ENCODE measurements at places on chromosomes 2 and 18.

DNA sequence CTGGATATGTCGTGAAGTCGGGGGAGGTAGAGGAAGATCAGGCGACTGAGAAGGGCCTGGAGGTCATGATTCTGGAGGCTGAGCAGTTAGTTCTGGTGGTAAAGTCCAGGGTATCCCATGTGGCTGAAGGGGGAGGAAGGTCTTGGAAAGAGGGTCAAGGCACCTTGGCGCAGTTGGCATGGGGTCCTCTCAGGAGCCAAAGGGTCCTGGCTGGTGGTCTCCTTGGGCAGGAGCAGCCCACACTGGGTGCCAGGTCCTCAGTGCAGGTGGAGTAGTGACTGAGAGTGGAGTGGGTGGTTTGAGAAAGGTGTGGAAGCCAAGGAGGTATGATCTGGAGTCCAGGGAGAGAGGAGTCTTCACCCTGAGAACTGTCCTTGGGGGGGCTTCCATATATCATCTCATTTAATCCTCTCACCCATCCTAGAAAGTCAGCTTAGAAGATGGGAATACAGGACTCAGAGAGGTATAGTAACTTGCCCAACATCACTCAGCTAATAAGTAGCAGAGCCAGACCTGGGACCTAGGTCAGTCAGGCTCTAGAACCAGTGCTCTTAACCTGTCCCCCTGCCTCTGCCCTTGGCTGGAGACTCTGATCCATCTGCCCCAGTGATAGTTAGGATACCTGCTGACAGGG, 24.5 kb downstream of the FBXO41 start:
- no peak for DNase-seq
- H3K4me3 ChIP-seq = no peak overlapping the region
- H3K27me3 ChIP-seq = peaks cover 3% of the 10 kb centered on the region
- H3K27ac ChIP-seq = no peak overlapping the region
- H3K4me1 ChIP-seq = no peaks in the 10 kb centered on the region

DNA sequence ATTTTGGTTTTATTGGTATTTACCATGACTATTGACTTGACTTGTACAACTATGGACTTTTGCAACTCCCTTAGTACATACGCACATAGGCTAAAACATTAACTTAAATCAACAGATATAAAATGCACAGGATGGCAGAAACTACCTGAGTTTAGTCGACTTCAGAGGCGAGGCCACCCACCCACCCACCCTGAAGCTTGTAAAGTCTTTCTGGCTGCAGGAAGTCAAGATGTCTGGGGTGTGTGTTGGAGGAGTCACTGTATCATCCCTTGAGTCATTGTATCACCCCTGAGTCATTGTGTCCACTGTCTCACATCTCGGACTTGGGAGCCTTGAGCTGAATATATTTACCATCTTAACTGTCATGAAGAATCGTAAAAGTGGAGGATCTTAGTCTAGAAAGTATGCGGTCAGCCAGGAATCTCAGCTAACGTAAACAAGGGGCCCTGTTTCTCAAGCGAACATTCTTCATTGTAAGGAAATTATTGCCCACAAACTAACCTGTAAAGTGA, 140.0 kb upstream of the ST6GAL2 start:
- H3K4me3 ChIP-seq = no peak overlapping the region
- no peak overlapping the region for H3K27ac ChIP-seq
- no peak for DNase-seq
- H3K27me3 ChIP-seq = peaks cover 2% of the 10 kb centered on the region

DNA sequence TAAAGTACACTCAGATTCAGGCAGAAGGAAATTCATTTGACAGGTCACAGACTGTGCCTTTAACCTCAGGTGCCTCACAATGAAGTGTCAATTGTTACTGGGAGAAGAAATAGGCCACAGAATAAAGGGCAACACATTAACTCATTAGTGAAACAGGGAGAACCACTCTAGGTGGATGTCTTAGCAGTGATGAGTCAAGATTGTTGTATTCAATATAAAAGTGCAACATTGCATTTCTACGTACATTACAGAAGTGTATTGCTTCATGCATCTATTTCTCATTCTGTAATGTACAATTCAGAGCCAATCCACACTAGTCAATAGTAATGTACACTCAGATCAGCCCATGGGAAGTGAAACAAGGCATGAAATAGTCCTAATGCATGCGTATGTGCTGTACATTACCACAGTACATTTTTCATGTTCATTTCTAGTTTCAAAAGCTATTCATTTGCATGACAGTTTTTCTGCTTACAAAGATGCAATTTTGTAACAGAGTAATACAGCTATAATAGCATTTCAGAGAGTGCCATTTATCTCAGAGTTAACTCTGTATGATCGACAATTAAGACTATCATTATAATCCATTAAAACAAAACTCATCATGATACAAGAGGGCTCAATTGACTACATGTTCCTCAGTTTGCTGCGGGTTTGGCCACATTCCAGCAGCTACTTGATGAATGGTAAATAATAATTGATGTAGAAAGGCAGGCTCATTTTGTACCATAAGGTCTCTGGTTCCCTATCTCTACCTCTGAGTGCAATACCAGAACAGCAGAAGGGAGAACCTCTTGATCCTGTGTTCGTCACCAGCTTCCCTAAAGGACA, 12.2 kb upstream of the ARL5A start:
- H3K36me3 ChIP-seq = no peaks in the 10 kb centered on the region
- peaks cover 1% of the 10 kb centered on the region for H3K27me3 ChIP-seq
- H3K4me3 ChIP-seq = no peak overlapping the region

DNA sequence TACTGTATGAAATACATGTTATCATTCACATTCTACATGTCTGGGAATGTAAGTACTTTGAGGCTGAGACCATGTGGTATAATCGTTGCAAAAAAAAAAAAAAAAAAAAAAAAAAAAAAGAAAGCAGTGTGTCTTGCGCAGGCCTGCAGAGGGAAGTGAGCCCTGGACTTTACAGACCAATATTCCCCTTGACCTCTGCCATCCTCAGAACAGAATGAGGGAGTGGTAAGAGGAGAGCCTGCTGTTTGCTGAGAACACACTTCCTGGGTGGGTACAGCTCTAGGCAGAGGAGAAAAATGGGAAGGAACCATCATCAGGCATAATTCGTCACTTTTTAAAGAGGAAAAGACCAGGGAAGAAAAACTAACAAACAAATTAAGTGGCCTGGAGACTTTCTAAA, 28.8 kb upstream of the TBC1D8 start:
- no peaks in the 10 kb centered on the region for H3K36me3 ChIP-seq
- no peak overlapping the region for H3K4me3 ChIP-seq
- peaks cover 2% of the 10 kb centered on the region for H3K4me1 ChIP-seq
- H3K27me3 ChIP-seq = no peaks in the 10 kb centered on the region

GRCh38 chr2:157866202-157866601, 9.9 kb downstream of the ACVR1 start:
- H3K4me1 ChIP-seq = peaks cover 12% of the 10 kb centered on the region
- H3K36me3 ChIP-seq = no peaks in the 10 kb centered on the region
- H3K4me3 ChIP-seq = no peak overlapping the region
- no peaks in the 10 kb centered on the region for H3K27me3 ChIP-seq

DNA sequence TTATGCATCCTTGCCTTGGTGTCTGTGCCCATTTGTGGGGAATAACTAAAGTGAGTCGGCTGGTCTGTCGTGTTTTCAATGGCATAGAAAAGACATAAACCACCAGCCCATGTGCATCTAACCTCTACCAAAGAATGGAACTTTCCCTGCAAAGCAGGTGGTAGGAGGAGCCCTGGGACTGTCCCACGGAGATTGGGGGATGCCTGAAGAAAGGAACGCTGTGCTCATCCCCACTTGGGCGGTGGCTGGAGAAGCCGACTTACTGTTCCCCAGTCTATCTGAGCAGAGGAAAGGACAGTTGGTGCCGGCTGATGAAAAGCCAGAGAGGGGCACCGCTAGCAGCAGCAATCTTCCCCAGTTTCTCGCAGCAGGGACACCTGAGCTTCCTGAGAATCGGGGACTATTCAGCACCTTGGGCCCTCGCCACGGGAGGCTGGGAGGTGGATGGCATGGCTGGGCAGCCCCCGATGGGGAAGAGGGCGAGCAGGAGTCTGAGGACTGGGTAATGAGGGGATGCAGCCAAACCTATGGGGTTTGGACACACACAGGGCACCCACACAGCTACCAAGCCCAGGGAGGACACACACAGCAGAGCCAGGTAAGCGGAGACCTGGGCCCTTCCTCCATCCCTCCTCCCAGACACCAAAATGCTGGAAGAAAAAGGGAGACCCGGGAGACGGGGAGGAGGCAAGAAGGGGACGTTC, 53.7 kb upstream of the AGAP1 start:
- H3K36me3 ChIP-seq = no peaks in the 10 kb centered on the region
- H3K4me1 ChIP-seq = peaks cover 3% of the 10 kb centered on the region
- DNase-seq = no peak
- peaks cover 4% of the 10 kb centered on the region for H3K27me3 ChIP-seq

GRCh38 chr2:168642873-168643272, 159.6 kb upstream of the NOSTRIN start:
- DNase-seq = no peak
- H3K4me1 ChIP-seq = peaks cover 50% of the 10 kb centered on the region
- no peaks in the 10 kb centered on the region for H3K27me3 ChIP-seq
- H3K27ac ChIP-seq = no peak overlapping the region
- H3K36me3 ChIP-seq = peaks cover 23% of the 10 kb centered on the region
- no peak overlapping the region for H3K4me3 ChIP-seq

GRCh38 chr2:205293559-205293958, 388.7 kb upstream of the NRP2 start:
- no peak for DNase-seq
- H3K4me1 ChIP-seq = peaks cover 3% of the 10 kb centered on the region
- H3K36me3 ChIP-seq = peaks cover 3% of the 10 kb centered on the region
- no peaks in the 10 kb centered on the region for H3K27me3 ChIP-seq
- H3K27ac ChIP-seq = no peak overlapping the region

- peaks cover 12% of the 10 kb centered on the region for H3K27me3 ChIP-seq
- no peaks in the 10 kb centered on the region for H3K4me1 ChIP-seq
- peaks cover 1% of the 10 kb centered on the region for H3K36me3 ChIP-seq
- no peak overlapping the region for H3K4me3 ChIP-seq
These were observed 28.4 kb downstream of the OTX1 start for GRCh38 chr2:63078852-63079606.

GRCh38 chr2:184215745-184216144, 382.6 kb upstream of the ZNF804A start:
- no peaks in the 10 kb centered on the region for H3K4me1 ChIP-seq
- H3K4me3 ChIP-seq = no peak overlapping the region
- no peaks in the 10 kb centered on the region for H3K27me3 ChIP-seq
- no peak overlapping the region for H3K27ac ChIP-seq

- no peak overlapping the region for H3K4me3 ChIP-seq
- H3K27me3 ChIP-seq = no peaks in the 10 kb centered on the region
- peaks cover 6% of the 10 kb centered on the region for H3K36me3 ChIP-seq
- DNase-seq = no peak
- peak overlapping the region; percentile 88 for H3K27ac ChIP-seq
- peaks cover 39% of the 10 kb centered on the region for H3K4me1 ChIP-seq
These were observed 239.1 kb downstream of the TGIF1 start for GRCh38 chr18:3689091-3689490.

DNA sequence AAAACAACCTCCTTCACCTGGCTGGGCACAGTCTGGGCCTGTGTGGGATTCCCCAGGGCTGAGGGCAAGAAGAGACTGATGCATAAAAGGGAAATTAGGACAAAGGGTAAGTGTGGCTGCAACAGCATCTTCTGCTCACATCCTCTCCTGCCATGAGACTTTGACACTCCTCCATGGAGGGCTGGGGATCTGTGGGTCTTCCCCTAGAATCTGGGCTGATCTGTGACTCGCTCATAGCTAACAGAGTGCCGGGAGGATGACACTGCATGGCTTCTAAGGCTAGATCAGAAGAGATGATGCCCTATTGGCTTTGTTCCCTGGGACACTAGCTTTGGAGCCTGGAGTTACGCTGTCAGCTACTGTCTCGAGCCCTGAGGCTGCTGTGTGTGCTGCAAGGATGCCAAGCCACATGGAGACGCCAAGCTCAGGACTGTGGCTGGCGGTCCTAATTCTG, 24.3 kb downstream of the MOCOS start:
- no peaks in the 10 kb centered on the region for H3K27me3 ChIP-seq
- H3K36me3 ChIP-seq = peaks cover 14% of the 10 kb centered on the region
- no peak for DNase-seq

- no peak overlapping the region for H3K27ac ChIP-seq
- no peaks in the 10 kb centered on the region for H3K4me1 ChIP-seq
- H3K4me3 ChIP-seq = no peak overlapping the region
- H3K36me3 ChIP-seq = no peaks in the 10 kb centered on the region
- DNase-seq = no peak
These were observed 509.1 kb downstream of the MBD2 start for GRCh38 chr18:53715243-53715853.

DNA sequence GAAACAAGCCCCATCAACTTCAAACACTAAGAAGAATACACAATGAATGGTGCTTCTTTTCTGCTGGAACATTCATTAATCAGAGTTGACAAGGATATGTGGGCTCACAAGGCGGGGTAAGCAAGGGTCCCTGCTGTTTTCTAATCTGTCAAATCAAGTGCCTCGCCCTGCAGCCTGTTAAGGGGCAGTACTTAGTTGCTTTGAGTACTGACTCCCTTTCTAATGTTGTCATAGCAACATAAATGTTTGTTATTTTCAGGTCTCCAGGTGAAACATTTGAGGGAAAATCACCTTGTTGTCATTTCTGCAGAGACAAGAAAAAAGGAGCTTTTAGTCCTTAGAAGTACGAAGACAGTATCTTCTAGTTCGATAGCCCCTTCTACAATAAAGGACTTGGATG, 284.7 kb upstream of the PKDCC start:
- no peak overlapping the region for H3K27ac ChIP-seq
- H3K4me3 ChIP-seq = no peak overlapping the region
- no peaks in the 10 kb centered on the region for H3K27me3 ChIP-seq

GRCh38 chr2:205280596-205281236, 401.6 kb upstream of the NRP2 start:
- no peak overlapping the region for H3K27ac ChIP-seq
- no peak for DNase-seq
- peaks cover 5% of the 10 kb centered on the region for H3K4me1 ChIP-seq

DNA sequence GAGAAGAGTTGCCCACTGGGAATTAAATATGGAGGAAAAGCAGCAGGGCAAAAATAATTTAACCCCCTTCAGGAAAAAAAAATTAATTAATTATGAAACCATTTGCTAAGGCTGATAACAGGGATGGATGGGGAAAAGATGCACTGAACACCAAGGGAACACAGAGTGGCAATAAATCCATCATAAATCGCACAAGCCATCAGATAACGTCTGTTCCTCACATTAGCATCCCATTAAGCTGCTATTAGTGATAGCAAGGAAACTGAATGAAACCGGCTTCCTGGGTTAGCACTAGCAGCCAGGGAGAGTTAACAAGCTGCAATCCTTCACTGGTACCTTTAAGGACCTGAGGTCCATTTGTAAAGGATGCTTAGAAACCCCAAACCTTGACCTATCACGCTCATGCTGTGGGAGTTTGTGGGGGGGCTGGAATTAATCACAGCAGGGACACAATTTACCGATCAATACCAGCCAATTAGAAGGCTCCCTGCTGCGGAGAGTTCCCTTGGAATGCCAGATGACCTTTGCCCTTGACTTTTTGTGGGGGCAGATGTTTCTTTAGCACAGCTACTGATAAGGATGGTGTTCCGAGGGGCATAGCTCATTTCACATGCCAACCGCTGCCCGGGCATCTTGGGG, 175.5 kb upstream of the KLF7 start:
- no peaks in the 10 kb centered on the region for H3K27me3 ChIP-seq
- no peaks in the 10 kb centered on the region for H3K36me3 ChIP-seq
- no peaks in the 10 kb centered on the region for H3K4me1 ChIP-seq
